ENCODE measurements at places on chromosomes 5 and 9.

DNA sequence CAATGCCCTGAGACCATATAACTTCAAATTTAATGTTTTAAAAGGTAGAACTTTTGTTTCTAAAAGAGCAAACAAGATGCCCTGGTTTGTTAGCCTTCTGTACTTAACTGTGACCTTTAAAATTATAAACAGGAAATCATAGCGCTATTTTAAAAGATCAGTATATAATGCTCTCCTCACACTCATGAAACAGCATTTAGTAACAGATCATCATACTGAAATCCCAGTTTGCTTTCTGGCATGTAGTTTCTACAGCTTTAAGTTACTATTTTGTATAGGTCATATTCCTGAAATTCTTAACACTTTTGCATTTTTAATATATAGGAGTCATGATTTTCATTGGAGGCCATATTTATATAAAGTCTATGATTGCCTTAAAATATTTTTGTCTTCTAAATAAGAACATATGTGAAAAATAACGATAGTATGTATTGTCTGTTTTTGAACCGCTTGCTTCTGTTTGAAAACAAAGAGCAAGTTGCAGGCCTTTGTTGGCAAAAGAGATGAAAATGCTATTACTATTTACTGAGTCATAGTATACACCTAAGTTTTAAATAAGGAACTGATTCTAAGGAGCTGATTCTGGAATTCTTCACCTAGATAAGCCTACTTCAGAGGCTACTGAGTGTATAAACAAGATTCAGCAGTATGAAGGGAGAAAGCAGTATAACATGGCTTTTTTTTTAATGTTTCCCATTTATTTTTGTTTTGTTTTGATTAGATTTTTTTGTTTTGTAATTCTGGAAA is 20.5 kb downstream of the SRFBP1 start:
- DNase-seq: no peak

DNA sequence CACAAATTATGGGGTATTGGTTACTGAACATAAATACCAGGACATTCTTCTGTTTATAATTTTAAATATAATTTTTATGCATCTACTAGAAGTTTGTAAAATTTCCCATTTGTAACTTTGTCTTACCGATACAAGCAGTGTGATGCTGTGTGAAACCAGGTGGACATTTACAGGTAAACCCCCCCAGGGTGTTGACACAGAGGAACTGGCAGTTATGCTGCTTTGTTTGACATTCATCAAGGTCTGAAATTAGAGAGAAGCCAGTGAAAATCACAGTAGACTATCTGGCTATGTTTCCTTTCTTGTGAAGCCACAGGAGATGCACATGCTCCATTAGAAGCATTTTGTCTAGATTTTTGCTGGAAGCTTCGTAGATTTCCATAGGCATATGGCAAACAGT is 190.9 kb downstream of the SLC12A2 start:
- DNase-seq: no peak

- peak; percentile 57 for DNase-seq
Observed at GRCh38 chr5:107147589-107147988, 523.1 kb downstream of the EFNA5 start.

GRCh38 chr9:91898451-91899218 is 51.4 kb downstream of the ROR2 start:
- no peak for DNase-seq

DNA sequence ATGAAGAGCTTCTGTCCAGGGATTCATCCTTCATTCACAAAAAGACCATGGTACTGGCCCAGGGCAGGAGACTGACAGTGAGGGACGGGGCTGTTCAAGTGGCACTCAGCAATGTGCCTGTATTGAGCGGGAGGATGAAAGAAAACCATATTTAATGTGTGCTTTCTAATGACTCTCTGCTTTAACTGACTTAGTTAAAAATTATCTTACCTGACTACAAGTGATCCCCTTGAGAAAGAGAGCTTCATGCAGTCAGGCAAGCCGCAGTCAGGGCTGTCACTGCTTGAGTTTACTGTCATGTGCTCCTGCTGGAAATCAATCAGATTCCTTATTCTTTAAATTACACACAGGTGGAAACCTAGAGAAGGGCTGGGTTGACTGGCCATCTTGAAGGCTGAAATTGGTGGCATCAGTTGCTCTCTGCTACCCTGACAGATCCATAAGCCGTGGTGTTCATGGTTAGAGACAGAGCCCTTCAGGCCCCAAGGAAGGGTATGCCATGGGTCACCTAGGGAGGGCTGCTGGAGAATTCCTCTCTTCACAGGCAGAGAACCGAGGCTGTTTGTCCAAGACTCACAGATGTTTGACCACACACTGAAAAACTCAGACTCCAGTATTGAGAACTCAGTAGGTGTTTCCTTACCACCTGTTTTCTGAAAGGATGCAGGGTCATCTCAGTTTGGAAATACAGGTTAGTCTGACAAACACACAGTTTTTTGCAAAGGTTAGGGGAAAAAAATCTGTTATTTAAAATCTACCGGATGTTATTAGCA is 70.9 kb downstream of the TRIO start:
- DNase-seq: no peak

DNA sequence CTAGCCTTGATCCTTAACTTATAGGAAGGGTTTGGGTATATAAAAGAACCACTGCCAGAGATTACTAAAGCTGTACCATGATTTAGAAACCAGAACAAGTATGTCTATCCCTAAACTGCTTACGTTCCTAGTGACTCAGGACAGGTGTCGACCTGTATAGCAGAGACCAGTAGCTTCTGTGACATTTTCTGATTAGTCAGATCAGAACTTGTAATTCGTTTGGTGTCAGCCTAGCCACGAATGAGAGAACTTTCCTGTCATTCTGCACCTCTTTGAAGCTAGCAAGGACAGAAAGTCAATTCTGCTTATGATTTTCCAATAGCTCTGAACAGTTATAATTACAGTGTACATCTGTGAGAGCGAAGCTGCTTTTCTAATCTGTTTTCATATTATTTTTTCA is 39.5 kb downstream of the PRKACG start:
- no peak for DNase-seq

Measured in NCI-H446 (cell line).